Activated CD4-positive, alpha-beta T cell treated with anti-CD3 and anti-CD28 coated beads, Interleukin-2, amount 50 U/mL, for 1 hour (primary cell): ENCODE measurements at places on chromosomes 1 and 21.
A peak's percentile ranks its signal among the peaks of the same experiment; 100 is the strongest.

GRCh38 chr1:224201383-224201782, 18.3 kb downstream of the DEGS1 start:
- DNase-seq: no peak

GRCh38 chr21:45108808-45109781, 34.7 kb downstream of the ADARB1 start:
- DNase-seq: no peak

- DNase-seq: no peak
Measured at GRCh38 chr1:93394514-93394913, 48.8 kb downstream of the DR1 start.

GRCh38 chr1:36707221-36707620, 224.5 kb upstream of the CSF3R start:
- DNase-seq: no peak

- no peak for DNase-seq
Measured at GRCh38 chr1:71088645-71089287, 7.9 kb upstream of the ZRANB2 start.

DNA sequence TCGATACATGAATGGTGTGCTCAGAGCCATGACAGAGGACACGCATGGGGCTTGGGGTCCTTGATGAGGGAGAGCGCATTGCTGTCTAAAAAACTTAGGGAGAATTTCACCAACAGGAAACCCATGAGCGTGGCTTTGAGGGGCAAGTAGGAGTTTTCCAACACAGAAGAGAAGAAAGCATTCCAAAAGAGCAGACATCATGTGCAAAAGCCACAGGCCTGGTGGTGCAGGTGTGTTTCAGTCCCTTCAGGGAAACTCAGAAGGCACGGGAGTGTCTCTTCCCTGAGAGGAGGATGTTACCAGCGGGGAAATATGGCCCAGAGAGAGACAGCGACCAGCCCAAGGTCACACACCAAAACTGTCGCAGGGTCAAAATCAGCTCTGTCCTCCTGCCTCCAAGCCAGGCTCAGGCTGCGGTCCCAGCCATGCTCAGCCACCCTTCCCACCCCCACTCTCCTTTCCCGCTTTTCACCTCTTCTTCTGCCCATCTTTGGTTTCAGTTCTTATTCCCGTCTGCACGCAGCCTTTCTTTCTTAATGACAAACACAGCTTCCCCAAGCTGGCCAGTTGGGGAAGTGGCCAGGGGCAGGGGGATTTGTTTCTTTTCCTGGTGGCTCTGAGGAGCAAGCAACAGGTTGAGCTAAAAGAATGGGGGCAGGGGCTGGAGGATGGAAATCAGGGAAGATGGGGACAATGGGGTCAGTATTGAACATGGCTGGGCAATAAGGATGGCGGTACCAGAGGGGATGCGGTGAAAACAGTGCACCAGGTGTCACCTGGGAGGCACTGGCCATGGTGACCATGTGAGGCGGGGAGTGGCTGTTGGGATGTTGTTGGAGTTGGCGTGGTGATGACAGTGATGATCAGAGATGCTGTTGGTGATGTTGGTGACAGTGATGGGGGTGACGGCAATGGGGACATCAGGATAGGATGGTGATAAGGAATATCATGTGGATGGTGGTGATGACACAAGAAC, 10.3 kb downstream of the LAPTM5 start:
- DNase-seq: no peak

GRCh38 chr1:35564037-35564883, 6.7 kb downstream of the NCDN start:
- peak; percentile 82 for DNase-seq

- no peak for DNase-seq
Measured at GRCh38 chr1:2538872-2539271, 8.8 kb upstream of the HES5 start.

- DNase-seq: no peak
Measured at GRCh38 chr1:77514921-77515776, 167.3 kb downstream of the ZZZ3 start.

DNA sequence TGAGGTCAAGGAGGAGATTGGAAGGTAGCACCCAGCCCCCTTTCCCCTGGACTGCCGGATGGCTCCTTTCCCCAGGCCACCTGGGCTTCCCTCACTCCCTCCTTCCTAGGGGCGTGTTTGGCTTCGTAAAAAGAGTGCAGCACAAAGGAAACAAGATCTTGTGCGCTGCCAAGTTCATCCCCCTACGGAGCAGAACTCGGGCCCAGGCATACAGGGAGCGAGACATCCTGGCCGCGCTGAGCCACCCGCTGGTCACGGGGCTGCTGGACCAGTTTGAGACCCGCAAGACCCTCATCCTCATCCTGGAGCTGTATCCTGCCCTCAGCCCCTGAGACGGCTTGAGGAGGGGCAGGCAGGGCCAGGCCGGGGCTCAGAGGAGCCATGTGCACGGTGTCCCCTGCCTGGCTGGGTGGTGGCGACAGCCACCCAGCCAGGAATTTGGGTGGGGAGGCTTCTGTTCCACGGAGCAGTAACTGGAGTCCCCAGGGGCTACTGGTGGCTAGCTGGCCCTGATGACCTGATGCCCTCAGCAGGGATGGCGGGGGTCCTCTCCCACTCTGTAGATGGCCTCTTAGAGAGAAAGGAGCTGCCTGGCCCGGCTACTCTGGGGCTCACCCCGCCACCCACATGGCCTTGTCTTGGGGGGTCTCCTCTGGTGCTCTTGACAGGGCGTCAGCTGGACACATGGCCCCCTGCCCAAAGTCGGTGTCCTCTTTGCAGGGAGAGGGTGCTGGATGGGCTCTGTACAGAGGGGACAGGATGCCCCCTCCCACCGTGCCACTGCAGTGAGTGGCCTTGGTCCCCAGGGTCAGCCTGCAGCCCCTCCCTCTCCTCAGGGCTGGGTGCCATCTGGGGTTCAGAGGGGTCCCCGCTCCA, 39.5 kb downstream of the TRIM11 start:
- DNase-seq: no peak

- DNase-seq: no peak
Measured at GRCh38 chr1:15963968-15964648, 11.8 kb downstream of the ZBTB17 start.

DNA sequence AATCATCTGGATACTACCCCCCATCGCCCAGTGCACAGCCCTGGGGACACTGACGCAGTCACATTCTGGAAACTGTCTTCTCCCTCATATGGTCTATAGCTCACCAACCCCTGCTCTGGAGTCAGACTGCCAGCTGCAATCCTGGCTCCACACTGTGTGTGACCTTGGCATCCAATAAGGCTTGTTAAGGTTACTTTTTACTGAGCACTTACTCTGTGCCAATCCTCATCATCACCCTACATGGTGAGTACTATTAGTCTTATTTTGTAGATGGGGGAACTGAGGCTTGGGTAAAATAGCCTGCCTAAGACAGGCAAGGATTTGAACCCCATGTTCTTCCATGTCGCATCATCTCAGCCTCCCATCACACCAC, 34.9 kb downstream of the AHDC1 start:
- DNase-seq: no peak

DNA sequence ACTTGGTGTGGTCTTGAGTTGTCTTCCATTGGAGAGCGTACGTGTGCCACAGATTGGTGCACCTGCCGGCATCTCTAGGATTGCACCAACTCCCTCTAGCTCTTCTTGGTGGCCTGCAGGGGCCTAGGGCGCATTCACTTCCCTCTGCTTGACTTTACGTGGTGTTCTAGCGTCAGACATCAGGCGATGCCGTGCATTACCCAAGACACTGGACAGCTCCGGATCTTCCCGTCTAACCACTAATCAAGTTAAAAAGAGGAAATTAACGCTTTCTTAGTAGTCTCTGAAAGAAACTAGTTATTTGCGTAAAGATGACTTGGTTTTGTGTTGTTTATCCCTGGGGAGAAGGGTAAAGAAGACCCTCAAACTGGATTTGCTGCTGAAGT, 510 bp upstream of the IL10RB start:
- peak; percentile 29 for DNase-seq

- no peak for DNase-seq
Measured at GRCh38 chr1:172616636-172617035, 42.3 kb upstream of the FASLG start.

DNA sequence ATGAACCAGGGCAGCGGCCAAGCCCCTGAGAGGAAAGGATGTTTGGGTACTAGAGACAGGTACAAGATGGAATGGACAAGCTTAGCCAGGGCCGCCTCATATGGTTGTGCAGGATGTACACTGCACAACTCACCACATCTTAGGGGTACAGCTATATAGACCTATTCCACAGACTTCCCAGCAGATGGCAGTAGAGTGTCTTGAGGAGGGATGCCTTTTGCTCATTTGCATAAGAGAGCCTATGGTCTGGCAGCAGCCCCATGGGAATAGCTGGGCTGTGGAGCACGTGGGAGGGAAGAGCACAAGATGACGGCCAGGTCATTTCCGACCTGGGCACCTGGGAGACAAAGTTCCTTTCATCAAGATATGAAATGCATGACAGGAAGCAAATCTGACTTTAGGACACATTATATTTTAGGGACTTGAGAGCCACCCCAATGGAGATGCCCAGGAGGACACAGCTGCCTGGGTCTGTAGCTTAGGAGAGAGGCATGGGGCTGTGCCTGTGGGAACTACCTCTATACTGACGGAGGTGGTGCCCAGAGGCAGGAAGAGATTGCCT, 215.5 kb downstream of the KCNJ6 start:
- no peak for DNase-seq

DNA sequence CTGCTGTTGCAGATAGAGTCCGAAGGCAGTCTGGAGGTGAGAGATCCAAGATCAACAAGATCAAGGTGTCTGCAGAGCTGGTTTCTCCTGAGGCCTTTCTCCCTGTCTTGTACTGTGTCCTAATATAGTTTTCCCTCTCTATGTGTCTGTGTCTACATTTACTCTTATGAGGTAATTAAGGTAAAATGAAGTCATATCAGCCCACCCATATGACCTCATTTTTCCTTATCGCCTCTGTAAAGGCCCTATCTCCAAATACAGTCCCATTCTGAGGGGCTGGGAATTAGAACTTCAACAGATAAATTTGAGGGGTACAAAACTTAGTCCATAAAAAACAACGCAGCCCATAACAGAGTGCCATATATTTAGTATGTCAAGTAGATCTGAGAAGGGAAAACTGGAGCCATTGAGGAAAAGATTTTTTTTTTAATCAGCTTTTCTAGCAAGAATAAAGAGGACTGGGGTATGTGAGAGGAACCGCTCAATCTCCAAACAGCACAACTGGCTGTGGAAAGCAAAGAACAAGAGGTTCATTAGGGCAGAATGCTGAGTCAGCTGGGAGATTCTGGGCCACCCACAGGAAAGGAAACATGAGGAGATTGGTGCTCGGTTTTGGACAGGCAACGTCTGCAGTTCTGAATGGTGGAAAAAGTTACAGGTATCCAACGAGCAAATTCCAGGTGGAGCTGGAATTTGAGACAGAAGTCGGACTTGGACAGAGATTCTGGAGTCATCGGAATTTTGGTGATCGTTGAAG, 65.7 kb downstream of the MAP3K21 start:
- DNase-seq: no peak

DNA sequence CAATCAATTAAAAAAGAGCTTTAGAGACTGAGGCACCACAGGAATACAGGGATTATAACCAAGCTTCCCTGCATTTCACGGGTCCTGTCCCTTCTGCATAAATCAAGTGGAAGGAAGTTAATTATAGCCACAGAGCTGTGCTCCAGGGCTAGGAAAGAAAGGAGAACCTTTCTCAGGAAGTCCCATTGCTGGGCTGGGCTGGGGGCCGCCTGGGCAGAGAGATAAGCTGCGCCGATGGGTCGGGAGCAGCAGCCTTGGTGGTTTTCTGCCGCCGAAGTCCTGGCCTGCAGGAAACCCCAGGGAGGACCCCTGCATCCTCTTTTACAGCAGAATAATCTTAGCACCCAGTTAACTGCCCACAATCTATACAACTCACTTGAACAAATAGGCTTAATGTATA, 12.6 kb upstream of the CD34 start:
- DNase-seq: no peak

GRCh38 chr1:214281720-214282629, 1.0 kb downstream of the SMYD2 start:
- no peak for DNase-seq

GRCh38 chr1:5001466-5001865, 347.1 kb downstream of the AJAP1 start:
- no peak for DNase-seq

DNA sequence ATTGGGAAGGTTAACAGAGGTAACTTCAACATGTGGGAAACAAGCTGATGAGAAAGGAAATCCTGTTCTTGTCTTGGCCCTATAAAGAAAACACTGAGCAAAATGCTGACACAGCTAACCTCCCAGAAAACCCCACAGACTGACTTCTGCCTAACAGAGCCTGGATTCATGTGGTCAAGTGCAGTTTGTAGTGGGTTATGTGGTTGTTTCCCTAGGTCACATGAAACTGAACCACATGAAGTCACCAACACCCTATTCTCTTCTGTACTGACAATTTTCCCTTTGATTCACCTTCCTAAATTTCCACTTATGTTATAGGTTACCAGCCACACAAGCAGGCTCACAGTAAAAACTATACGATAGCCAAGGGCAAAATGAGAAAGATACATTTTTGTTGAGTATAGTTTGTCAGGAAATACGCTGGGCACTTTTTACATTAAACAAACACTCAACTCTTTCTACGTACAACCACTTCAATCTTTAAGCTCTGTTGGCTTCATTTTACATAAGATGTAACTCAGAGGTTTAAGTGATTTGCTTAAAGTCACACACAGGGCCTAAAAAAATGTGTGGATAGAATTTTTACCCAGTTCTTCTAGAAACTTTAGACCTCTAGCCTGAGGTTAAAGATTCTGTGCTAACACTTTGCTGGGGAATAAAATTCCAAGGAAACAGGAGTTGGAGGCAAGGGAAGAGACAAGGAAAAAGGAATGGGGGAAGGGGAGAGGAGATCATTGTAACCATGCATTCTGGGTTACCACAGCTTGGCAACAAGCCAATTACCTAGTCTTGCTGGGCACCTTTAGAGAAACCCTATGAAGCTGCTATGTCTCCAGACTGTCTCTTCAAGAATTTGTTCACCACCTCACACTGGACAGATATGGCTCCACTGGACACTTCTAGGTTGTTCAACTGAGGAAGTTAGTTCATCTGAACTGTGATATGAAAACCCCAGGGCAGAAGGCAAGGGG, 601.6 kb upstream of the USP24 start:
- DNase-seq: no peak

DNA sequence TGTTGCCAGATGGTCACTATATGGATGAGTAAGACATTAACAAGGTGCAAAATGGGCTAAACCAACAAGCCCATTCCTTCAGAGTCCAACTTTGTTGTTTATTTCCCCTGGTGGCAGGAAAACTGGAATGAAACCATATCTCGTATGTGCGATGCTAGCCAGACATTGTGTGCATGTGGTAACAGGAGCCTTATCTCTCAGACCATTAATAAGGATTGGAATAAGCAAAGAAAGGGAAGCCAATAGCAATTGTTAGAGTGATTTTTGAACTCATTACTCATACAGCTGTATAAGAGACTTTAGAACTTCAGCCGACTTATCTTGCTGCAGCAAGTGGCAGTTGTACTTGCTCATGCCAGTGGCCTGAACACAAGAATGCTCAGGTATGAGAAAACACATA, 30.0 kb upstream of the HMCN1 start:
- DNase-seq: no peak

GRCh38 chr1:177392336-177392735, 221.6 kb downstream of the BRINP2 start:
- DNase-seq: no peak

- no peak for DNase-seq
Measured at GRCh38 chr1:190494451-190494850, 16.8 kb upstream of the BRINP3 start.

- DNase-seq: no peak
Measured at GRCh38 chr21:32994305-32994704, 31.4 kb upstream of the OLIG2 start.
